ENCODE measurements at places on chromosomes 4 and X.

GRCh38 chr4:16931339-16932305 is 33.2 kb upstream of the LDB2 start:
- H3K36me3 ChIP-seq: no peaks in the 10 kb centered on the region
- H3K4me3 ChIP-seq: no peak overlapping the region
- DNase-seq: no peak
- peaks cover 3% of the 10 kb centered on the region for H3K27me3 ChIP-seq
- no peak overlapping the region for H3K27ac ChIP-seq

DNA sequence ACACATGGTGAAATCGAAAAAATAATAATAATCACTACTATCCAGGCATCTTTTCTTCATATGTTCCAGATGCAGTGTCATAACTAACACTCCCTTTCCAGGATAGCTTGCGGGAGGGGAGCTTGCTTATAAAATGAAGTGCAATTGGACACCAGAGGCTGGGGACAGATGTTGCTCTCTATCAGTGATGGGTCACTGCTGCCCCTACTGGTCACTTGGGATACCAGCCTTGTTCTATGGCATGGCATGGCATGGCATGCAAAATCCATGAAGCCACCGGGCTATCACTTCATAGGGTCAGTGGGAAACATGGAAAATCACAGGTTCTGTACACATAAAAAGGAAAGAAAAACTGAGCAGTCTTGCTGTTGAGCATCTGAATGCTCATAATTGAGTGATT is 168.1 kb downstream of the GLRA2 start:
- H3K4me3 ChIP-seq: no peak overlapping the region
- peak; percentile 39 for DNase-seq
- no peaks in the 10 kb centered on the region for H3K4me1 ChIP-seq
- no peaks in the 10 kb centered on the region for H3K36me3 ChIP-seq
- no peaks in the 10 kb centered on the region for H3K27me3 ChIP-seq

GRCh38 chrX:136086521-136086920 is 60.8 kb upstream of the FHL1 start:
- no peak for DNase-seq
- H3K27me3 ChIP-seq: peaks cover 4% of the 10 kb centered on the region
- no peaks in the 10 kb centered on the region for H3K4me1 ChIP-seq
- no peaks in the 10 kb centered on the region for H3K36me3 ChIP-seq
- H3K27ac ChIP-seq: no peak overlapping the region
- H3K4me3 ChIP-seq: no peak overlapping the region

DNA sequence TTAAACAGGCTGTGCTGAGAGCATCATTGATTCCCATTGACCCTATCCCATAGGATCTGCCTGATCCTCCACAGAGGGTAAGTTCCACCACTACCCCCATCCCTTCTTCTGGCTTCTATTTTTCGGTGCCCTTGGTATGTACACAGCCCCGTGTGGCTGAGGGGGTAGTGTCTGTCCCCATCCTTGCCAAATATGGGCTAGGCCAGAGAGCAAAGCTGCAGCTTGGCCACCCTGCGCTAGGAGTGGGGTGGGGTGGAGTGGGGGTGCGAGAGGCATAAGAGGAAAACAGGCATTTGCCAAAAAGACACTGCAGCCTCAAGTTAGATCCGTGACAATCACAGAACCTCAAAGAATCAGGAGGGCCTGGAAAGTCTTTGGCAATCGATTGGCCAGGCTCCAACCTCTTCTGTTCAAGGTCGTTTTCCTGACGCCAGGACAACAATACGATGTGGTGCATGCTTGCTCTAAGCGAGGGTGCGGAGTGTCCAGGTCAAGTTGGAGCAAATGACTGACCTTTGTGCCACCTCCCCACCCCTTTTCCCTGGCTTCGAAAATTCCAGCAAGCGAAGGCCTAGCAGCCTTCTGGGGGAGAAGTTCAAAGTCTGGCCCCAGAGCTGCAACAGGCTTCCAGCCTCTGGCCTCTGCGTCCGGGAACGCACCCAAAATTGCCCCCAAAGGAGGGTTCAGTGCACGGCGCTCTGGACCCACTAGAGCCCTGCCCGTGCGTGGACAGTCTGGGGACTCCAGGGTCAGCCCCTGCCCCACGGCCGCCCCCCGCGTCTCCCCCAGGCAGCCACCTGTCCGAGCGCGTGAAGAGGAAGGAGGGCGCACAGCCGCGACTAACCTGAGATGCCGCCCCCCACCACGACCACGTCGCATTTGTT is 598 bp downstream of the MAOB start:
- peak overlapping the region; percentile 58 for H3K4me3 ChIP-seq
- peaks cover 16% of the 10 kb centered on the region for H3K27me3 ChIP-seq
- DNase-seq: no peak

GRCh38 chr4:177464026-177464425 is 21.8 kb upstream of the AGA start:
- no peaks in the 10 kb centered on the region for H3K4me1 ChIP-seq
- H3K27me3 ChIP-seq: peaks cover 3% of the 10 kb centered on the region
- H3K36me3 ChIP-seq: no peaks in the 10 kb centered on the region
- no peak overlapping the region for H3K4me3 ChIP-seq

DNA sequence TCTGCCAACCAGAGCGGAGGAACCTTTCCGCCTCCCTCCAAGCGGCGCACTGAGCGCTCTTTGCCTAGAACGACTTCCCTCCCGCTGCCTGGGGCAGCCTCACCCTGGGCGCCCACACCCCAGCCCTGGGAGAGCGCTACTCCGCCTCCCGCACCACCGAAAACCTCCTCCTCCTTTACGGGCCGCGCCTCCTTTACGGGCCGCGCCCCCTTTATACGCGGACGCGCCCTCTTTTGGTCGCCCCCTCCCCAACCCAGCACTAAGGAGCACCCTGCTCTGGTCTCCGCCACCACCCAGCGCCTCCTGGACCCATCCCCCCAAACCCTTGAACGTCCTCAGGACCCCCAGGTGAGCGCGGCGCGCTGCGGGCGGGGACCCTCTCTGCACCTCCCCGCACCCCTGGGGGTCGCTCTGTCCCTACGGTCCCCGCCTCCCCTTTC is 586 bp upstream of the NSG1 start:
- peak overlapping the region; percentile 82 for H3K4me3 ChIP-seq
- no peak overlapping the region for H3K27ac ChIP-seq
- H3K27me3 ChIP-seq: peaks cover 87% of the 10 kb centered on the region
- DNase-seq: peak; percentile 46
- peaks cover 25% of the 10 kb centered on the region for H3K4me1 ChIP-seq

DNA sequence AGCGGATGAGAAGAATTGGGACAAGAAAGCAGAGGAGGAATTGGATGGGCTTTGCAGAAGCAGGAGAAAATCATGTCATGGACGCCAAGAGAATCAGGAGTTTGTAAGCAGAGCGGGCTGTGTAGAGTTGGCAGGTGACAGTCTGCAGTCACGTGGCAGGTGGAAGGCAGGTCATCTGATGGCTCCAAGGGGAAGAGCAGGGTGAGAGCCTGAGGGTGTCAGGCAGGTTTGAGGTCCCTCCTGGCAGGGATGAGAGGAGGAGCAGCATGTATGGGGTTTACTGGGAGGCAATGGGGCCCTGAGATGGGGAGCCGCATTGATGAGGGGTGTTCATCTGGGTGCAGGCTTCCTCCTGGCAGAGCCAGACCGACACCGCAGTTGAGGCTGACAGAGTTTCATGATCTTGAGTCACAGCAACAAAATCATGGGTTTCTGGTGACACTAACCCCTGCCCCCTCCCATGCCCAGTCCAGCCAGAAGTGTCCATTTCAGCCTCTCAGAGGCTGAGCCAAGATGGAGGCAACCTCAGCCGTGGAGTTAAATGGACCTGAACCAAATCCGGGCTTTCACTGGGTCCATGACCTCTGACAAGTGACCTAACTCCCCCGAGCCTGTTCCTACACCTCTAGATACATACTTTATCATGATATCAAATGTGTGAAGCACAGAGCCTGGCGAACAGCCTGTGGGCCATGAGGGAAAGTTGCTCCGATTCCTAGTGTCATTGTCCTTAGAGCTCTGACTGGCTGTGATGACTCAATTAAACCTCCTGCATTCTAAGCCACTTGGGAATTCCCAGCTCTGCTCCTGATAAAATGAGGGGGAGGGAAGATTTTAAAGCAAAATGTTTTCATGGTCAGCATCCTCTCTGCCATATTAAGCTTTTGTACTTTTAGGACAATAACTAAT is 36.1 kb downstream of the EVC start:
- H3K4me1 ChIP-seq: peaks cover 34% of the 10 kb centered on the region
- peaks cover 30% of the 10 kb centered on the region for H3K36me3 ChIP-seq
- no peak for DNase-seq
- peaks cover 2% of the 10 kb centered on the region for H3K27me3 ChIP-seq

GRCh38 chrX:50071494-50071893 is 129.3 kb downstream of the AKAP4 start:
- H3K36me3 ChIP-seq: peaks cover 16% of the 10 kb centered on the region
- DNase-seq: no peak
- H3K27ac ChIP-seq: no peak overlapping the region

DNA sequence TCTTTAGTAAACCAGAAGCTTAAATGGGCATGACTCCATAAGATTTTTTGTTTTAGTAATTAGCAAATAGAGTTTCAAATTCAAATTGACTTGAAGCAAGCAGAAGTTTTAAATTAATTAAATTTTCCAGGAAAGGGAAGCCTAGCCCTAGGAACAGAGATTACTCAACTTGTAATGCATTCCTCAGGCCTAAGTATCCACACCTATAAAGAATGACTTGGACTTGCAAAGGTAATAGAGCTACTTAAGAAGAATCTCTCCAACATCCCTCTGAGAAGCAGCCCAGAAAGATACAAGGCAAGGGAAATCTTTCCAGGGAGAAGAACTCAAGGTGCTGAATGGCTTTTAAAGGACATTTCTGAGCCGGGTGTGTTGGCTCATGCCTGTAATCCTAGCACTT is 16.9 kb upstream of the TMPRSS11E start:
- H3K4me3 ChIP-seq: no peak overlapping the region
- no peaks in the 10 kb centered on the region for H3K27me3 ChIP-seq
- no peaks in the 10 kb centered on the region for H3K4me1 ChIP-seq
- H3K36me3 ChIP-seq: no peaks in the 10 kb centered on the region
- H3K27ac ChIP-seq: no peak overlapping the region

DNA sequence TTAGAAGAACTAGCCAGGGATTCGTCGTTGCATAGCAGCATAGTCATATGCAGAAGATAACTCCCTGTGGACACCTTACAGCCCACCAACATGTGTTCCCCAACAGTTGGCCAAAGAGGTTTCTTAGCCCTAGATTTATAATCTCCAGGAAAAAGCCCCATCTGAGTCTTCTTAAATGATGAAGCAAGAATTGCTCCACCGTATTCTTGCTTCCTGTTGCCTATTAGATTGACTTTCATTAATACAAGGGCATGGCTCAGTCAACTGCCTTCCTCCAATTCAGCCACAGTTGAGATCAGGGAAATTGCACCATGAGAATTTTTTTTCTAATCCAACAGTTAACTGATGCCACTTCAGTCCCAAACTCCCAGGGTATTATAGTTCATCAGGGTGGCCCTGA is 5.2 kb upstream of the AFF2 start:
- no peaks in the 10 kb centered on the region for H3K27me3 ChIP-seq
- no peaks in the 10 kb centered on the region for H3K36me3 ChIP-seq
- H3K4me3 ChIP-seq: no peak overlapping the region
- H3K4me1 ChIP-seq: peaks cover 13% of the 10 kb centered on the region
- no peak overlapping the region for H3K27ac ChIP-seq
- no peak for DNase-seq

DNA sequence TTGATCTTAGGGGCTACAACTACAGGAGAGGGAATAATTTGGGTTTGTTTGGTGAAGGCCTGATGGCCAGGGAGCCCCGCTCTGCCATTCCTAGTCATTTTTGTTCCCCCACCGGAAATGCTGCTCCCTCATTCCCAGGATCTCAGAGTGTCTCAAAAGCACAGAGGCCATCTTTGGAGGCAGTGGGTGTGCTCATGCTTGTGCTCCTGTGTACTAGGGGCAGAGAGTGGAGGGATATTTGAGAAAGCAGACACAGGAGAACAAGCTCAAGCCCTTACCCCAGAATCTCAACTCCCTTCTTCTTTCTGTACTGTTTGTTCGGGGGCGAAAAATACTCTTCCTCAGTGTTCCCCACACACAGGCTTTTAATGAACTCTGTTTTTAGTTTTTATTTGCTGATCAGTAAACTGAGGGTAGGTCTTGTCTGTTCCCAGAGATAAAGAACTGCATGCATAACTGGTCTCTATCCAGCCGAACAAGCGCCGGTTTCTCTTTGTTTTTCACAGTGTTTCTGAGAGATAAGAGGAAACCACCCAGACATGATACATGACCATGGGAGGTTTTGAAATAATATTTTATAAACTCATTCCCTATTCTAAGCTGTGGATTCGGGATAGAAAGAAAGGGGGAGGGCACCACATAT is 32.9 kb upstream of the XK start:
- no peak overlapping the region for H3K4me3 ChIP-seq
- H3K36me3 ChIP-seq: no peaks in the 10 kb centered on the region
- no peak for DNase-seq
- H3K27ac ChIP-seq: no peak overlapping the region
- peaks cover 4% of the 10 kb centered on the region for H3K27me3 ChIP-seq

GRCh38 chrX:39756086-39756883 is 341.5 kb downstream of the BCOR start:
- DNase-seq: no peak
- H3K27me3 ChIP-seq: peaks cover 30% of the 10 kb centered on the region
- H3K4me3 ChIP-seq: no peak overlapping the region
- peaks cover 54% of the 10 kb centered on the region for H3K4me1 ChIP-seq

DNA sequence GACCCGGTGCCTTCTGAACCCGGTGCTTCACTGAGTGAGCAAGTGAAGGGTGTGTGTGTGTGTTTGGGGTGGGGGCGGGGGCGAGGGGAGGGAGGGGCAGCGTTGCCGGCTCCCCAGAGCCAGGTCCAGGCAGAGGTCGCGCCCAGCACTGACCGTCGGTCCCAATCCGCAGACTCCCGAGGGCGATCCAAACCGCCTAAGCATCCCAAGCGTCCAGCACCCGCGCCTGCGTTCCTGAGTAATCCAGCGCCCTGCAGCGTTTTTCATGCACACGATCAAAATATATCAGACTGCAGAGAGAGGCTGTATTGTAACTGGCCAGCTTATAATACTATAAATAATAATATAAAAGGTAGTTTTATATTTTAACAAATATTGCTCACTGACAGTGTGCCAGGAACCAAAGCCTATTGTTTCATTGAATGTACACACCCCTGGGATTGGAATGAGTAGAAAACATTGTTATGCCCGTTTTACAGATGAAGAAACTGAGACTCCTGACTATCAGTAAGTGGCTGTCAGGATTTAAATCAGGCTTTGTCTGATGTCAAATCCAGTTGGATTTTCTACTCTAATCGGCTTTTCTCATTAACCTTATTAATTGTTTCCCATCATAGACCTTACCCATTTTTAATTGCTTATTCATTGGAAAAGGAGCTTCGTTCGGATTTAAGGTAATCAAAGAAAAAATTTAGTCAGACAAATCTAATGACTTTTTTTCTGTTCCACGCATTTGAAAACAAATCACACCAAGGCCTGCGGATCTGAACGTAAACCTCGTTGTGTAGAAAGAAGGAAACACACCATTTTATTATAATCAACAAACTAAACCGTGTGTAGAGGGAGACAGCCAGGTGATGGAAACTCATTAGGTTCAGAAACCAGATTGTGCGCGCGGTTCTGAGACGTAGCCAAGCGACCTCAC is 4.0 kb upstream of the NKX3-2 start:
- peaks cover 76% of the 10 kb centered on the region for H3K27me3 ChIP-seq
- no peak overlapping the region for H3K27ac ChIP-seq
- DNase-seq: no peak
- peaks cover 5% of the 10 kb centered on the region for H3K36me3 ChIP-seq
- H3K4me1 ChIP-seq: peaks cover 29% of the 10 kb centered on the region
- peak overlapping the region; percentile 86 for H3K4me3 ChIP-seq
